ENCODE measurements at places on chromosomes 7 and 10. TPM values are rescaled to one million over a fixed set of nuclear protein-coding genes. Genes with fewer than 3 reads are reported as not detected.
A peak's percentile ranks its signal among the peaks of the same experiment; 100 is the strongest.

- DNase-seq, result no peak
Measured at GRCh38 chr7:30279653-30279904, 4.8 kb upstream of the ZNRF2 start.

- DNase-seq, result no peak
Measured at GRCh38 chr10:127257395-127257794, 61.0 kb upstream of the INSYN2A start.

DNA sequence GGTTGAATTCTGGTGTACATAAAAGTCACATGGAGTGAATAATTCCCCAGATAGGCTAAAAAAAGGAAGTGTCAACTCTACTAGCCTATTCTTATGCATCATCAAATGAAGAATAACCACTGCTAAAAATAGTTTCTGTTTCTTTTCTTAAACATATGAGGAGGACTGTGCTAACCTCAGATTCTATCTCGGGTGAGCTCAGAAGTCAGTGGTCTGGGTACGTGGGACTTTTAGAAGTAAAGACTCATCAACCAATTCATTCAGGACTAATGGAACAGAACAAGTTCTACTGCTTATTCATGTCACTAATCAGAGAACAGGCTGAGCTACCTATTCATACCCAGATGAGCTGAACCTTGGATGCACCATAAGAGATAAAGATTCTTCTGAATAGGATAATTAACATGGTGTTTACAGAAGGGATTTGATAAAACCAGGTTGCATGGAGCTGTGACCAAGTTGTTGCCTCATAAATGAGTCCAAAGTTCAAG lies 9.5 kb upstream of the ASAH2 start:
- DNase-seq, result peak; percentile 14

DNA sequence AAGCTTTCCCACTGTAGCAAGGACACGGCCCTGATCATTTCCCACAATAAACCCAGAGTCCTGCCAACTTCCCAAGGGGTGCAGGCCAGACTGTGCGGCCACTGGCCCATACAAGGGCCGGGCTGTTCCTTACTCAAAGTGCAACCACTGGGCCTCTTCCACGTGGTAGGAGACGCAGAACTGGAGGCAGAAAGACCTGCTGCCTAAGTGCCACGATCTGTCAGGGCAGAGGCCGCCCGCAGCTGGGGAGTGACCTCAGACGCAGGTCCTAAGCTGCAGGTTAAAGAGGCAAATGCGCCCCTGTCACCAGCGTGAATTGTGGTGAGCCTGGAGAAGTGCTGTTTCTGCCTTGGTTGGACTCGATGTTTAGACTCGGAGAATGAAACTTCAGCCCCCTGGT lies 26.2 kb downstream of the GPER1 start:
- DNase-seq, result no peak

DNA sequence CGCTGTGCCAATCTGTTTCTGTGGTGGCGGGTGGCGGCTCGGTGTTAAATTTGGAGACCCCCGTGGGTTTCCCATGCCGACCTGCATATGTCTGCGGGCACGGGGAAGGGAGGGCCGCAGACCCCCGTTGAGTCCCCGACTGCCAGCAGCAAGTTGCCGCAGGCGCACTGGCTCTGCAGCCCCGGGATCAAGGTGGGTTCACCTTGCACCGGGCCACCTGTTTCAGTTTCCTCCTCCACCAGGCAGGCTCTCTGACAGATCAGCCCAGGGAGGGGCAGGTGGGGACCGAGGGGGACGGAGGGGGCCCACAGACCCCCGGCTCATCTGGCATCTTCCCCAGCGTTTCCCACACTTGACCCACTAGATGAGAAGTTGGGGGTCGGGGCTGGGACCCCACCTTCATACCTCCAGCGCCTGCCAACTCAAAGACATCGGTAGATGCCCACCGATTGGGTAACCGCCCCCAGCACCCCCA lies 95.9 kb downstream of the CUX1 start:
- no peak for DNase-seq

DNA sequence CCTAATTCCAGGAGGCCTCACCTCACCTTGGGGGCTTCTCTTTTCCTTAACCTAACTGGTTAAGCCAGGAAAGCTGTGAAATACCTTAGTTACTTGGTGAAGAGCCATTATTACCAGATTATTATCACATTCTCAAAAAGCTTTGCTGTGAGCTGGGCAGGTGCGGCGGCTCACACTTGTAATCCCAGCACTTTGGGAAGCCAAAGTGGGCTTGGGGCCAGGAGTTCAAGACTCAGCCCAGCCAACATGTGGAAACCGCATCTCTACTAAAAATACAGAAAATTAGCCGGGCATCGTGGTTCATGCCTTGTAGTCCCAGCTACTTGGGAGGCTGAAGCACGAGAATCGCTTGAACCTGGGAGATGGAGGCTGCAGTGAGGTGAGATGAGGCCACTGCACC lies 102.4 kb upstream of the KLF6 start:
- no peak for DNase-seq

GRCh38 chr10:30285970-30286369 lies 63.1 kb downstream of the MTPAP start:
- no peak for DNase-seq

- no peak for DNase-seq
Measured at GRCh38 chr10:43653746-43654145, 5.1 kb upstream of the ZNF32 start.

- DNase-seq, result peak; percentile 26
Measured at GRCh38 chr7:6705959-6706665, 635 bp downstream of the ZNF12 start.

DNA sequence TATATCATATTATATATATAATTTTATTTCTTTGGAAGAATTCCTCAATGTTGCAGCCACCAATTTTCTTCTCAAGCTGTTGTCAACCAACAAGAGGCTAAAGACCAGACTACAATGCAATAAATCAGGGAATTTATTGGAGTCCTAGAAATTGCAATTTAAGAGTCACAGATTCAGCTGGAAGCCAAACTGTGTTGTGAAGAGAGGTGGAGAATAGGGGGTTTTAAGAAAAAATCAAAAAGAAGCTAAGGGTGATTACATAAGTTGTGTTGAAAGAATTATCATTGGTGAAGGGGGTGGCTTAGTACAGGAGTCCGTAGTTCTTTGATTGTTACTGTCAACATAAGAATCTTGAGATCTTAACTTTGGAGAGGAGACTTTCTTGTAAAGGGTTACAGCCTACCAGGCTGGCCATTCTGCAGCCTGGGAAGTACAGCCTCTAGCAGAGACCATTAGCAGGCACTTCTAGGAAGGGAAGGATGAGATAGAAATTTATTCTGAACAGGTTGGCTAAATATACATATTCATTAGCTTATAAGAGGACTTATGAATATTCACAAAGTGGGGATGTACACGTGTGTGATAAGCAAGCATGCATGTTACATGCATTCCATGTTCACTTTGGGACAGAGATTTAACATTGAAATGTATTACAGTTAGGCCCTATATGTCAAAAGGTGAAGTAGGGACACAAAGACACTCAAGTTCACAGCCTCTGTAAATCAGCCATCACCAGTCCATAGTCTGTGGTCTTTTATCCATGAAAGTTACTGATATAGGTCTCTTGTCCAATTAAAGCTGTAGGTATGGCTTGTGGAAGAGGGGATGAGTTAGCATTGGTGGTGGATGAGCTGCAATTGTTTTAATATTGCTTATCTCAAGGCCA lies 8.3 kb upstream of the TMEM168 start:
- DNase-seq, result no peak

The SPDYE2 gene
- total RNA-seq, result not detected

The HOXA4 gene
- not detected for total RNA-seq

The LBX1 gene
- total RNA-seq, result not detected

The UPP1 gene
- 1,034 TPM for total RNA-seq

The TMEM139 gene
- total RNA-seq, result 3.7 TPM

The DENND2A gene
- total RNA-seq, result not detected

The ARHGEF5 gene
- 14.3 TPM for total RNA-seq

Measured in bronchial epithelial cell (primary cell).